ENCODE measurements at places on chromosomes 3 and 15. TPM values are rescaled to one million over a fixed set of nuclear protein-coding genes. Genes with fewer than 3 reads are reported as not detected.

Gene FOXB1
- not detected for total RNA-seq

Gene GREM1
- 935 TPM for total RNA-seq

Gene TJP1
- 71.8 TPM for total RNA-seq

Gene BCHE
- total RNA-seq, result not detected

Gene TM4SF4
- 0.97 TPM for total RNA-seq

Gene EHD4
- 15.9 TPM for total RNA-seq

Gene HTD2
- 5.4 TPM for total RNA-seq

Gene CYP1A2
- total RNA-seq, result not detected

Gene CCRL2
- not detected for total RNA-seq

Gene APPL1
- 38.2 TPM for total RNA-seq

Gene GOLGA8R
- total RNA-seq, result 0.65 TPM
